Tibial nerve (tissue), 4 donors: ENCODE measurements at places on chromosomes 2 and 18.

DNA sequence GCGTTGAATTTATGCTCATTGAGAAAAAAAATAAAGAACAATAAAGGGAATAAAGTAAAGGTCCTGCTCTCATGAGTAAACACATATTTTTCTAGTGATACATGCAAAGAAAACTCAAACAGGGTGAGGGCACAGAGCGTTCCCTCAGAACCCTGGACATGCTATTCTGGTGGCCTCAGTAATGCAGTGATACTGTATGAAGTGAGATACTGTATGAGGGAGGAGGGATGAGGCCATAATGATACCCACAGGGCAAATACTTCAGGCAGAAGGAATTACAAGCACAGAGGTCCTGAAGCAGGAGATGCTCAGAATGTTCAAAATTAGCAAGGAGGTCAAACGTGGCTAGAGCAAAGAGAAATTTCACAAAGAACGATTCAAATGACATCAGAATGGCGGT, 28.4 kb upstream of the RNU4ATAC start:
- no peak for DNase-seq

GRCh38 chr2:240532031-240532775, 25.6 kb downstream of the ANKMY1 start:
- DNase-seq, result no peak

- no peak for DNase-seq
These were observed 707.7 kb downstream of the LRP1B start for GRCh38 chr2:141423124-141423523.

DNA sequence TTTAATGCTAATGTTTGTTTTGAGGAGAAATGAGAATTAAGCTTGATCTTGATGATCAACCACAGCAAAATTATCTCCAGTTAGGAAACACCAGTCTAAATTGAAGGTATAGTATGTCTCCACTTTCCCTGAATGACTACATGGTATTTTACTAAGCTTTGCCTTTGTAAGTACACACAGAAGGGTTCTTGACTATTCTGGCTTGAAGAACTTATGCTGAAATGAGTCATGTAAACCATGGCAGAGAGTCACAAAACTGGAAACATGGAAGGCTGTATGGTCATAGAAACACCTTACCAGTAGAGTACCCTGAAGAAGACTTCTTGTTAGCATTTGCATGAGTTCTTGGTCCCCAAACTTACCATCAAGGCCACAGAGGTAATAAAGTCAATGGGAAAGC, 250.5 kb downstream of the SLC8A1 start:
- no peak for DNase-seq

GRCh38 chr2:33529771-33530481, 53.5 kb downstream of the RASGRP3 start:
- DNase-seq, result no peak

DNA sequence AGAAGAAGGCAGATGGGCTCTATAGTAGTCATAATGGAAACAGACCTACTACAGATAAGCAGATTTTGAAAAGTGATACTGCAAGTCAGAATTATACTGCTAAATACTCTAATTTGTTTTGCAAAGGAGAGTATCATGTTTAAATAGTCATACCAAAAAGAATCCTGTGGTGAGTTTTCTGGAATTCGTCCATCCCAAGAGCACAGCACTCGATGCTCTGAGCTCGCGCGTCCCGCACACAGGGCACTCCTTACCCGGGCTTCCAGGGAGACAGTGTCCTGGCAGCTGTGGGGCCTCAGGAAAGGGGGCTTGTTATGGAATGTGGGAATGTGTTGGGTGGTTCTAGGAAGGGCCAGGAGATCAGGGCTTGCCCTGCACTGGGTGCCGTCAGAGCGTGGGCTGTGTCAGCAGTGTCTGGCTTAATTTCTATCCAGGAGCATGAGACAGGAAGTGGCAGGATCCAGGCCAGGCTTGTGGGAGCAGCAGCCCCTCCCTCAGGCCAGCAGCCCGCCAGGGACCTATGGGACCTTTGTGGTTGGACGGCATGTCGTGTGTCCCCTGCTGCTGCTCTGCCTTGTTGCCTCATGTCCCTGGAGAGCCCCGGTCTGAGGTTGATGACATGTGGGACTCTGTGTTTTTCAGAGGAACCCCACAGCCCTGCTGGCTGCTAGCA, 193.2 kb upstream of the TPO start:
- DNase-seq, result no peak

DNA sequence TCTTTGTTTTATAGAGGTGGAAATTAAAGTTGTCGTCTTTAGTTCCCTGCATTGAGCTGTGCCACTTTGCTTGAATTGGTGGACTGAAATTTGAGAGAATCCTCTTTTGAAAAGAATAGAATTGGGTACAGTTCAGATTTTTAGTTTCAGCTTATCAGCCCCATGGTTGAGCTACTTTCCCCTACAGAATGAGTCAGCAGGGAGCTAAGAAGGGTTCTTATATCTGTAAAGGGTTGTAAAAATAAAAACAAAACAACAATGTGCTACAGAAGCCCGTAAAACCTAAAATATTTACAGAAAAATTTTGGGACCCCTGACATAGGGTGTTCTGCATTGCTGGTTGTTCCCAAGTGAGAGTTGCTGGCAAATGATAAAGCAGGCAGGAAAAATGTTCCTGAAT, 12.6 kb downstream of the SLC20A1 start:
- DNase-seq, result no peak

DNA sequence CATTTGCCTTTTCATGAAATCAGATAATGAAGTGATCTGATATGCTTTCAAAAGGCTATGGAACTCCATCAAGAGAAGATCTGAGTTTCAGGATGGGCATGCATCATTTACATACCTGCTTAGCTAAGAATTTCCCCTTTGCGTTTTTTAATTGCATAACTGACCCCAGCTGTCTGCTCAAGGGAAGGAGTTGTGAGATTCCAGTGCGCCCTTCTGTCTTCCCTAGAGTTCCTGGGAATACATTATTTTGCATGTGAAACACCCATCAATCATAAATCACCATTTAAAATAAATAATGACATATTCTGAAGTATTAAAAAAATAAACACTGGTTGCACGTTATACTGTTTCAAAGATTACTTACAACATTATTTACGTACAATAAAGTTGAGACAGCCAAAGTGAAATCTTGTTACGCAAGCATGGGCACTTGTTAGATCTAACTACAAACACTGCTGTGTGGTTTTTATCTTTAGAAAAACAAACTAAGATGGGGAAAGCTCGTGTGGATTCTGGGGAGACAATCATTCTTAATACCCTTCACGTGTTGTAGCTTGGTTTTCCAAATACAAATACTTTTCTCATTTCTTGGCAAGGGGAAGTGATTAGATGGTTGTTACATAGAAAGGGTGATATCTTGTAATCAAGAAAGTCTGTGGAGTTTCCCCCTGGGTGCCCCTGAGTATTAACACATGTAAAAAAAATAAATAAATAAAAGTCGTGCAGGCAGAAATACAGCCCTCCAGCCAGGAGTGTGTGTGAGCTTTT, 125.7 kb upstream of the LMAN1 start:
- DNase-seq, result peak; percentile 39

- DNase-seq, result no peak
These were observed 887 bp upstream of the ZNF396 start for GRCh38 chr18:35377875-35378573.

DNA sequence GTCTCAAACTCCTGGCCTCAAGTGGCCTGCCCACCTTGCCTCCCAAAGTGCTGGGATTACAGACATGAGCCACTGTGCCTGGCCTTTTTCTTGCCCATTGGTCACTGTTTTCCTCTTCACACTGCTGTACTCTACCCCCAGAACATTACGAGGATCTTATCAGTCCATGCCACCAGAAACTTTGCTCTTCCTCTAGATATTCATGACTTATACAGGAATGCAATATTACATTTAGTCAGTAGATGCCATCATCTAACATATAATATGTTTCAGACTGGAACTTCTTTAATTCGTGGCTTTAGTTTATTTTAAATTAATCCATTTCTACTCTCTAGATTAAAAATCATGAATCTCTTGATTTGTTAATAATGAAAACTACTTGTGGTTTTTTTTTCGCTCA, 135.5 kb downstream of the COMMD1 start:
- no peak for DNase-seq

GRCh38 chr18:13797157-13797611, 26.8 kb upstream of the MC5R start:
- no peak for DNase-seq
